ENCODE measurements at places on chromosomes 1 and 21. TPM values are rescaled to one million over a fixed set of nuclear protein-coding genes. Genes with fewer than 3 reads are reported as not detected.

GRCh38 chr1:48859456-48859855 lies 82.8 kb upstream of the BEND5 start:
- no peak overlapping the region for H3K4me3 ChIP-seq
- no peak for DNase-seq

GRCh38 chr1:159900086-159900680 lies at the start of gene CFAP45:
Gene CFAP45 (minus strand): TSS chr1:159900165. CDS start chr1:159900098, 67 bp downstream.
- H3K27ac ChIP-seq: no peak within 1 kb of the TSS
- no peaks in the 10 kb centered on the region for H3K4me1 ChIP-seq
- H3K27me3 ChIP-seq: peaks cover 4% of the 10 kb centered on the region
- no peak within 1 kb of the TSS for H3K4me3 ChIP-seq
- H3K36me3 ChIP-seq: no peaks in the 10 kb centered on the region

- DNase-seq: peak; percentile 50
- peak overlapping the region; percentile 97 for H3K27ac ChIP-seq
- peak overlapping the region; percentile 97 for H3K4me3 ChIP-seq
- H3K36me3 ChIP-seq: peaks cover 26% of the 10 kb centered on the region
- H3K4me1 ChIP-seq: peaks cover 50% of the 10 kb centered on the region
These were observed 797 bp downstream of the CC2D1B start for GRCh38 chr1:52365071-52365745.

DNA sequence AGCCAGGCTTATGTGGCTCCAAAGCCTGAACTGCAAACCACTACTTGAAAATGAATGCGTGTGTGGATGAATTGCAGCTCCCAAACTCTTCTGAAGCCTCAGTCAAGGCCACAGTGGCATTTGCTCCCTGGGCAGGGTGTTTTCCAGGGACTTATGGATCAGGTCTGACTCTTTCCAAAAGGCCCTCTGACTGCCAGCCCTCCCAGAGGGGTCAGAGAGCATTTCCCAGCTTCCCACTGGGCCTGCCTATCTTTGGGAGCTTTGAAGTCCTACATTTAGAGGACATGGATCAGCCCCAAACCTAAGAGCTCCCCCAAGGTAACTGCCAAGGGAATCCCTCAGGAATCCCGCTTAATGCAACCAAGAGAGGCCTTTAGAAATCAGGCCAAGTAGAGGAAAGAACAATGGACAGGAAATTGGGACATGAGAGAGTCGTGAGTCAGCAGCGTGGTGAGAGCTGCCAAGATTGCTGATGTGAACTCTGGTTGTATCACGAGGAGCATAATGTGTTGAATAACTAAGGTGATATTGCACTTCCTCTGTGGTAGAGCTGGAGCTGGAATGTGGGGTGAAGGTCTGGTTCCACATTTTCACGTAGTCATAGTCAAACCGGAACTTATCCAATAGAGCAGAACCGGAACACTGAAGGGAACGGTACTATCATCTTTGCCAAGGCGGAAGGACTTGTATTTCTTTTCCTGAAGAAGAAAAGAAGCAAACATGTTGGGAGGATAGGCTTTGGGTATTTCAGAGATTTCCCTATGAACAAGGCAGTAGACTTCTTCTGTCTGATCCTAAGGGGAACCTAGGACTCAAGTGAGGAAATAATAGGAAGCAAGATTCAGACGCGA lies 99.4 kb upstream of the JUN start:
- H3K4me3 ChIP-seq: no peak overlapping the region
- H3K36me3 ChIP-seq: no peaks in the 10 kb centered on the region
- DNase-seq: no peak
- H3K4me1 ChIP-seq: peaks cover 40% of the 10 kb centered on the region

GRCh38 chr1:60791226-60791625 lies 291.1 kb upstream of the NFIA start:
- no peaks in the 10 kb centered on the region for H3K36me3 ChIP-seq
- H3K4me3 ChIP-seq: no peak overlapping the region
- no peak overlapping the region for H3K27ac ChIP-seq
- no peaks in the 10 kb centered on the region for H3K4me1 ChIP-seq
- H3K27me3 ChIP-seq: peaks cover 2% of the 10 kb centered on the region

DNA sequence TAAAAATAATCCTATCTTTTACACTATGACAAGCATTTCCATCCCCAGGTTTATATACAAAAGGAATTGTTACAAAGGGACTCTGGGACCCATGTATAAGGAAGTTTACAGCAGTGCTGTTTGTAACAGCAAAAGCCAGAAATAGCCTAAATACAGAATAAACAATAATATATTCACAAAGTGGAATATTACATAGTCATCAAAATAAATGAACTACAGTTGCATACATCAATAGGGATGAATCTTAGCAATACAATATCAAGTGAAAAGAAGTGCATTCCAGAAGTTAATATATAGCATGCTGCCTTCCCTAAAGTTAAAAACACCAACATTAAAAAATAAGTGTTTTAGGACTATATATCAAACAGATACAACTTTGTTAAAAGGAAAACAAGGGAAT lies 77.3 kb downstream of the EDEM3 start:
- no peaks in the 10 kb centered on the region for H3K4me1 ChIP-seq
- no peak overlapping the region for H3K4me3 ChIP-seq
- no peak overlapping the region for H3K27ac ChIP-seq
- H3K36me3 ChIP-seq: no peaks in the 10 kb centered on the region
- peaks cover 21% of the 10 kb centered on the region for H3K27me3 ChIP-seq
- DNase-seq: no peak

- H3K36me3 ChIP-seq: no peaks in the 10 kb centered on the region
- H3K4me1 ChIP-seq: peaks cover 19% of the 10 kb centered on the region
- H3K4me3 ChIP-seq: no peak overlapping the region
These were observed 5.2 kb upstream of the HLX start for GRCh38 chr1:220873868-220874655.

DNA sequence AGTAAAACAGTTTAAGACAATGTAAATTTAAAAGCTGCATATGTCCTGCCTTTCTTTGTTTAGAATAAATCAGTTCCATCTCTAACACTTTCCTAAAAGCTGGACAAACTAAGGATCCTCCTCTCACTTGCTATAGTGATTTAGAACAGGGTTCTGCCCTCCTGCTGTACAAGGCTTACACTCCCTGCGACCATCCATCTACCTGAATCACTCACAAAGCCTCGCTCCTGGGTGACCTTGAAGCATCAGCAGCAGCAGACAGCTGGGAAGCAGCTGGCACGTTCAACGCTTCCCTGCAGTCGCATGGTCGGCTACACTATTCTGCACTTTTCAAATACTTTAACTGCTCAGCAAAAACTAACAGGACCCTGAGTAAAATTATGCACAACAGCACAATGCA lies 128.0 kb downstream of the NTPCR start:
- no peak for DNase-seq
- H3K36me3 ChIP-seq: peaks cover 9% of the 10 kb centered on the region
- no peaks in the 10 kb centered on the region for H3K27me3 ChIP-seq
- no peak overlapping the region for H3K27ac ChIP-seq
- H3K4me3 ChIP-seq: no peak overlapping the region

GRCh38 chr1:202671399-202671798 lies 38.9 kb downstream of the SYT2 start:
- no peaks in the 10 kb centered on the region for H3K36me3 ChIP-seq
- peaks cover 15% of the 10 kb centered on the region for H3K27me3 ChIP-seq
- no peak overlapping the region for H3K4me3 ChIP-seq
- no peaks in the 10 kb centered on the region for H3K4me1 ChIP-seq
- no peak for DNase-seq
- no peak overlapping the region for H3K27ac ChIP-seq

The CAMK1G gene
- total RNA-seq: not detected

The VANGL2 gene
- total RNA-seq: not detected

The HES4 gene
- total RNA-seq: 0.61 TPM

The FAM151A gene
- not detected for total RNA-seq

The PLPPR4 gene
- total RNA-seq: not detected

The ATP1A2 gene
- total RNA-seq: not detected

Measured in activated CD8-positive, alpha-beta memory T cell treated with anti-CD3 and anti-CD28 coated beads, Interleukin-2, amount 10 ng/mL, durations not matched to agents 7 days and 5 days (primary cell).